ENCODE measurements at places on chromosomes 2 and 18.

GRCh38 chr2:55810622-55811020 lies 113.0 kb downstream of the EFEMP1 start:
- no peak for DNase-seq

- DNase-seq: no peak
Measured at GRCh38 chr18:77560341-77560992, 310.8 kb downstream of the GALR1 start.

DNA sequence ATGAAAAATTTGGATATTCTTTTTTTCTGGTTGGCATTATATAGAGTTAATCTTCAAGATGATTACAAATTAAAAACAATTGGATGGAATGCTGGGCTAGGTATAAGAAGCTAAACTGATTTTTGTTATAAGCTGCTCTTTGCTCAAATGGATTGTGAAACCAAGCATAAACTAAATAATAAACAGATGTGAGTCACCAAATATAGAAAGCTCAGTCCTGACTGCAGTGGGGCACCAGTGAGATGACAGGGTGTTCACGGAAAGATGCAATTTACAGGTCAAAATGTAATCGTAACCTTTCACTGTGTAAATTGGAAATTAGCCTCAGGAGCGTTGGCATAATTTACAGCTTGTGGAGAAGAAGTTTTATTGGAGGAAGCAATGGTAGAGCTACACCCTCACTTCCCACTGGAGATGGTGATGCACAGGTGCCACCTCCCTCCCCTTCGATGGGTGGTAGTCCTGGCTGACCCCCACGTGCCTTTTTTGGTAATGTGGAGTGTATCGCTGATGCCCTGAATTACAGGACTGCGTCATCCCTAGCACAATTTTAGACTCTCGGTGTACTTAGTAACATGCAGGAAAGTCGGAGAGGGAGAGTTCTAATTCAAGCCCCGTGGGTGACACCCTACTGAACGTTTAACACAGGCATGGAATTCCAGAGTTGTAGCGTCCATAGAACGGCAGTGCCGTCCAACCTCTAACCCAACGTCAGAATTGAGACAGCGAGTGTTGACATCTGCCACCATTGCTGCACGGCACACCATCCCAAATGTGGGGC lies 73.9 kb upstream of the NFATC1 start:
- no peak for DNase-seq

- DNase-seq: no peak
Measured at GRCh38 chr18:35826477-35826876, 146.0 kb upstream of the RMP24 start.

DNA sequence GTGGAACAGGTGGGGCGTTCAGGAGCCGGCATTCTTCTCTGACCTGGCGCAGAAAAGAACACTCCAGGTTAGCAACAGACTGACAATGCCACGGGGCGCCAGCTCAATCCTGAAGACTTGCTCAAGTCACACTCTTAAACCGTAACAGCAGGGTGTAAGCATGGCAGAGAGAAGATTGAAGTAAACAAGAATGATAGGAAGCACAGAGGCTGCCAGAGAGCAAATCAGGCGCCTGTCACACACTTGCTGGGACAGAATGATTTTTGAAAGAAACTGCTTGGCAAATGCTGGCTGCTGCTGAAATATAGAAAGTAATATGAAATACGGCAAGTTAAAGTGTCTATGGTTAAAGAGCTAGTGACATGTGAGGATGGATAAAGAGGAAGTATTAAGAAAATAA lies 80.5 kb downstream of the MEP1B start:
- DNase-seq: no peak

Measured in HepG2 (cell line).